Memory B cell (primary cell): ENCODE measurements at places on chromosomes 16 and 17.

- peaks cover 31% of the 10 kb centered on the region for H3K27me3 ChIP-seq
- no peak for DNase-seq
- peaks cover 1% of the 10 kb centered on the region for H3K36me3 ChIP-seq
- H3K27ac ChIP-seq = no peak overlapping the region
Measured at GRCh38 chr17:29007456-29007855, 1.6 kb upstream of the SEZ6 start.

DNA sequence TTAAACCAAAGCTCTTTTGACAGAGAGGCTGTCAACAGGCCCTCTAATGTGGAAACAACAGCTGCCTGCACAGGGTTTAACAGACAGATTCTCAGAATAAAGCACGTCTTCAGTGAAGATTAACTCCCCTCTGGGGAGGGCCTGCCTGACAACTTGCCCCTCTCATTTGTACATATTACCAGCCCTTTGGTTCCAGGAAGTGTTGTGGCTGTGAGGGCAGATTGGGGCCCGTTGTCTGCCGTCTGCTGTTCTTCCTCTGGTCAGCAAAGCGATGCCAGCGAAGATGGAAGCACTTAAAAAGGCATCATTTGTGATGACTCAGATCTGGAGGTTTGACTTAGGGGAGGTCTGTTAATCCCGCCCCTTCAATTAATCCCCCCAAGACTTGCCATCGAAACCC is 177.0 kb upstream of the IRX6 start:
- no peaks in the 10 kb centered on the region for H3K27me3 ChIP-seq
- no peaks in the 10 kb centered on the region for H3K36me3 ChIP-seq
- no peaks in the 10 kb centered on the region for H3K4me1 ChIP-seq
- no peak overlapping the region for H3K27ac ChIP-seq
- DNase-seq = no peak

GRCh38 chr17:61514491-61514890 is 62.3 kb downstream of the TBX4 start:
- no peak overlapping the region for H3K4me3 ChIP-seq
- no peak for DNase-seq
- no peaks in the 10 kb centered on the region for H3K4me1 ChIP-seq
- H3K27me3 ChIP-seq = peaks cover 5% of the 10 kb centered on the region
- H3K27ac ChIP-seq = no peak overlapping the region
- no peaks in the 10 kb centered on the region for H3K36me3 ChIP-seq

DNA sequence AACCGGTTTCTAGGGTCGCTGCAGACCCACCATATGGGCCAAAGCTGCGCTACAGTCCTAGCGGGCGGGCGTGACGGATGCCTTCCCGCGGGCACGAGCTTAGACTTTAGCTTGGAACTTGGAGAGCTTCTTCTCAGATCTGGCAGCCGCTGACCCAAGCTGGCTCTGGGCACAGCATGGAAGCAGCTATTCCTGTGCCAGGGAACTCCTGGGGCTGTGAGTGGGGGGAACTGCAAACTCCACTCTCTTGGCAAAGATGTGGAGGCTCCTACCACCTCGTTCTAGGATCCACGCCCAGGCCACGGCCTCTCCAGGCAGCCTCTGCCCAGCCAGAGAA is 8.8 kb downstream of the FAAP100 start:
- H3K4me3 ChIP-seq = no peak overlapping the region
- H3K27me3 ChIP-seq = no peaks in the 10 kb centered on the region
- H3K36me3 ChIP-seq = peaks cover 14% of the 10 kb centered on the region

- peaks cover 47% of the 10 kb centered on the region for H3K4me1 ChIP-seq
- H3K27ac ChIP-seq = peak overlapping the region; percentile 72
- no peak for DNase-seq
- H3K36me3 ChIP-seq = peaks cover 7% of the 10 kb centered on the region
Measured at GRCh38 chr17:45408611-45409421, 23.9 kb downstream of the ARHGAP27 start.

DNA sequence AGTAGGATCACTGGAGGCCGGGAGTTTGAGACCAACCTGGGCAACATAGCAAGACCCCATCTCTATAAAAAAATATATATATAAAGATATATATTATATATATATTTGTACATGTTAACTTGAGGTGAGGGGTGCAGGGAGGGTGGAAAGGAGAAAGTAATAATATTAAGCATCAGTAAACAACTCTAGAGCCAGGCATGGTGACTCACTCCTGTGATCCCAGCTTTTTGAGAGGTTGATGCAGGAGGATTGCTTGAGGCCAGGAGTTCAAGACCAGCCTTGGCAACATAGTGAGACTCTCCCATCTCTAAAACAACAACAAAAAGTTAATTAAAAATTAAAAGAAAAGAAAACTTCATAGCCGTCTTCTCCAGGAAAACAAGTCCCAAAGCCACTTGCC is 61.7 kb upstream of the SMURF2 start:
- H3K4me1 ChIP-seq = no peaks in the 10 kb centered on the region
- H3K27me3 ChIP-seq = peaks cover 1% of the 10 kb centered on the region
- no peak overlapping the region for H3K27ac ChIP-seq

- peaks cover under 1% of the 10 kb centered on the region for H3K36me3 ChIP-seq
- DNase-seq = no peak
- H3K27ac ChIP-seq = no peak overlapping the region
- peak overlapping the region; percentile 83 for H3K4me3 ChIP-seq
- H3K4me1 ChIP-seq = peaks cover 22% of the 10 kb centered on the region
Measured at GRCh38 chr17:47231334-47231733, 22.2 kb downstream of the MYL4 start.

- H3K4me1 ChIP-seq = no peaks in the 10 kb centered on the region
- no peak overlapping the region for H3K27ac ChIP-seq
- H3K27me3 ChIP-seq = peaks cover 8% of the 10 kb centered on the region
- H3K4me3 ChIP-seq = no peak overlapping the region
Measured at GRCh38 chr17:14815079-14815478, 450.0 kb downstream of the PMP22 start.

DNA sequence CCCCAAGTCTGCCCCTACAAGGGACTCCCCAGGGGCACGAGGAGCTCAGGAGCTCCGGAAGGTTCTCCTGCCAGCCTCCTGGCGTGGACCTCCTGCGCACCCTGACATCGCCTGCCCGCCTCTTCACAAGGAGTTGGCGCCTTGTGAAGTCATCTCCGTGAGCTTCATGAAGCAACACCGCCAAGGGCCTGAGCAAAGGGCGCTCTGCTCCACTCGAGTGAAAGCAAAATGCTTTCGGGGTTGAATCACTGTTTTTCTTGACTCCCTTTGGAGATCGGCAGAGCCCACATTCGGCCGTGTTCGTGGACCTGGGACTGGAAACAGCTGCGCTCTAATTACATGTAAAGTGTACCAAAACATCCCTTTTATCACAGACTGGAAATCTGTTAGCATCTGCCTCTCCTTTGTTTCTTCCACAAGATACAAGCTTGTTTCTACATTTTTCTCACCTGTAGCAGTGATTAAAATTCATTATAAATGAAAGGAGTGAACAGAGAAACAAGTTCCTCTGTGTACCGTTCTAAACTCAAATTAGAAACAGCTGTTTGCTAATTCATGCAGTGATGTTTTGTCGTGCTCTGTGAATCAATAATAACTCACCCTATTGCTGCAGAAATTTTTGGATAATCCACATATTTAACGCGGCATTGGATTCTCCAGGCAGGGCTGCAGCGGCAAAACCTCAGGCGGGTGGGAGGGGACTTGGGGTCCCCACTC is 203.3 kb downstream of the ZNF423 start:
- no peak overlapping the region for H3K27ac ChIP-seq
- no peak overlapping the region for H3K4me3 ChIP-seq
- no peak for DNase-seq
- H3K27me3 ChIP-seq = no peaks in the 10 kb centered on the region
- H3K4me1 ChIP-seq = no peaks in the 10 kb centered on the region

GRCh38 chr16:81715358-81716196 is 63.5 kb upstream of the PLCG2 start:
- no peaks in the 10 kb centered on the region for H3K36me3 ChIP-seq
- H3K27me3 ChIP-seq = no peaks in the 10 kb centered on the region
- H3K4me3 ChIP-seq = peak overlapping the region; percentile 87
- H3K4me1 ChIP-seq = peaks cover 48% of the 10 kb centered on the region
- H3K27ac ChIP-seq = peak overlapping the region; percentile 99

DNA sequence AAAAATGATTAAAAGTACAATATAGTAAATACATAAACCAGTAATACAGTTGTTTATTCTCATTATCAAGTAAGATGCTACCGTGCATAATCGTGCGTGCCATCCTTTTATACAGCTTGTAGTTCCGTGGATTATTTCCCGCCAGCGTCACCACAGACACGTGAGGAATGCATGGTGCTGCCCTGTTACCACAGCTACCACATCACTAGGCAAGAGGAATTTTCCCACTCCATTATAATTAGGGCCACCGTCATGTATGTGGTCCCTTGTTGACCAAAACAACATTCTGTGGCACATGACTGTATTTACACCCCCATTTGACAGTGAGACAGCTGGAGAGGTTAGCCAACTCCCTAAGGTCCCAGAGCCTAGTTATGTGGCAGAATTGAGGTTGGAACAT is 30.5 kb upstream of the LGALS9 start:
- no peak overlapping the region for H3K4me3 ChIP-seq
- no peaks in the 10 kb centered on the region for H3K27me3 ChIP-seq
- H3K4me1 ChIP-seq = peaks cover 2% of the 10 kb centered on the region
- peaks cover 3% of the 10 kb centered on the region for H3K36me3 ChIP-seq
- DNase-seq = no peak

DNA sequence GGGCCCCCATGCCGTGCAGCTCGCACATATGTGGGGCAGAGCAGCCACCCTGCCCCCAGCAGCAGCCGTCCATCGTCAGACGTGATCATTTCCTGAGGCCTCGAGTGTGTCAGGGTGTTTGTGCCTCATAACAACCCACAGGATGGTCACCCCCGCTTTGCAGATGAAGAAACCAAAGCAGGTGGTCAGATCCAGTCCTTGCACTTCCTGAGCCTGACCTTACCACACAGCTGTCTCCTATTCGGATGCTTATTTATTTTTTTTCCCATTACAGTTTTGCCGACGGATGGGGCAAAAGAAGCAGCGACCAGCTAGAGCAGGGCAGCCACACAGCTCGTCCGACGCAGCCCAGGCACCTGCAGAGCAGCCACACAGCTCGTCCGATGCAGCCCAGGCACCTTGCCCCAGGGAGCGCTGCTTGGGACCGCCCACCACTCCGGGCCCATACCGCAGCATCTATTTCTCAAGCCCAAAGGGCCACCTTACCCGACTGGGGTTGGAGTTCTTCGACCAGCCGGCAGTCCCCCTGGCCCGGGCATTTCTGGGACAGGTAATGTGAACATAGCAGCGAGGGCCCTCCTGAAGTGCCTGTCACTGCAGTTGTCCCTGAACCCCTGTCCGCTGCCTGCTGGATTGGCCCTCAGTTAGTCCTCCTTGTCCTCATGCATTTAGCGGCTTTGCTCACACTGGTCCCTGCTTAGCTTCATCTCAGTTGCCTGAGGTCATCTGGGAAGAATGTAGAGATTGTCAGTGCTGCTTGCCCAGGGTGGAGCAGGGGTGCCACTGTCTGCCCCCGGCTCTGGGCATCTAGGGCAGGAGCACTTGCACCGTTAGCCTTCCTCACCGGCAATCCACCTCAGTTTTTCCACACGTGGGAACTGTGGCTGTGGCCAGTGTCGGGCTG is 1.4 kb downstream of the MPG start:
- peaks cover 29% of the 10 kb centered on the region for H3K4me1 ChIP-seq
- H3K27ac ChIP-seq = no peak overlapping the region
- H3K36me3 ChIP-seq = peaks cover 11% of the 10 kb centered on the region
- peak overlapping the region; percentile 89 for H3K4me3 ChIP-seq
- no peak for DNase-seq
- peaks cover 1% of the 10 kb centered on the region for H3K27me3 ChIP-seq

- no peak for DNase-seq
- H3K36me3 ChIP-seq = no peaks in the 10 kb centered on the region
- H3K4me3 ChIP-seq = no peak overlapping the region
- H3K27me3 ChIP-seq = no peaks in the 10 kb centered on the region
- H3K27ac ChIP-seq = no peak overlapping the region
- no peaks in the 10 kb centered on the region for H3K4me1 ChIP-seq
Measured at GRCh38 chr17:70059071-70059470, 16.0 kb upstream of the KCNJ16 start.

GRCh38 chr16:24318680-24319079 is 62.5 kb downstream of the CACNG3 start:
- DNase-seq = no peak
- no peaks in the 10 kb centered on the region for H3K4me1 ChIP-seq
- H3K36me3 ChIP-seq = no peaks in the 10 kb centered on the region
- H3K27me3 ChIP-seq = peaks cover 10% of the 10 kb centered on the region

DNA sequence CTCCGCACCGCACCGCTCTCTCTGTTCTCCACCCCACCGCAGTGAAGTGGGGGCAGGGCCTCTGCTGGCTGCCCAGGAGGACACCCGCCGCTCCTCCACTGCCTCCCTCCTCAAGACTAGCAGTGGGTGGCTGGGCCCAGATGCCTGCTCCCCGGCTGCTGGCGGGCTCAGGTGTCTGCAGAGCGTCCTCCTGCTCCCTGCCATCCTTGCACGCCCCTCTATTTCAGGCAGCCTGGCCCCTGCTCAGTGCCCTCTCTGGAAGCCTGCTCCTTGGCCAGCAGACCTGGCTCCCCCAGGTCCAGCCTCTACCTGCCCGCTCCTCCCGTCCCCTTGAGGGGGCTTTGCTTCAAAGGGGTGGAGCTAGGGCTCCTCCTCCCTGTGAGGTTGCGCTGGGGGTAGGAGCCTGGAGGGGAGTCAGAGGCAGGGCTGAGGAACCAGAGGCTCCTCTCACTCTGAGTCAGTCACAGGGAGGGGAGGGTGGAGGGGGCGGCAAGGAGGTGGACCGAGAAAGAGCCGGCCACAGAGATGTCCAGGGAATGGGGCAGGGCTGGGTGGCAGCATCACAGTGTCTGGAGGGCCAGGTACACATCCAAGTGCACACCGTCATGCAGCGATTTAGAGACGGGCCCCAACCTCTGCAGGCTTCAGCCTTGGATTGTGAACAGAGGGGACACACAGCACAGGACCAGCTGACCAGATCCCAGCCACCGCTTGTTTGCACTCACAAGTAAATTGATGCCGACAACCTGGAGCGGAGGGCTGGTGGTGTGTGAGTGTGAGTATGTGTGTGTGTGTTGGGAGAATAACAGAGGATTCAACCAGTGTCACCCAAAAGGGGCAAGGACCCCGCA is 9.8 kb upstream of the TMEM92 start:
- H3K27me3 ChIP-seq = peaks cover 32% of the 10 kb centered on the region
- H3K4me3 ChIP-seq = no peak overlapping the region
- no peak for DNase-seq
- no peak overlapping the region for H3K27ac ChIP-seq
- H3K36me3 ChIP-seq = no peaks in the 10 kb centered on the region

DNA sequence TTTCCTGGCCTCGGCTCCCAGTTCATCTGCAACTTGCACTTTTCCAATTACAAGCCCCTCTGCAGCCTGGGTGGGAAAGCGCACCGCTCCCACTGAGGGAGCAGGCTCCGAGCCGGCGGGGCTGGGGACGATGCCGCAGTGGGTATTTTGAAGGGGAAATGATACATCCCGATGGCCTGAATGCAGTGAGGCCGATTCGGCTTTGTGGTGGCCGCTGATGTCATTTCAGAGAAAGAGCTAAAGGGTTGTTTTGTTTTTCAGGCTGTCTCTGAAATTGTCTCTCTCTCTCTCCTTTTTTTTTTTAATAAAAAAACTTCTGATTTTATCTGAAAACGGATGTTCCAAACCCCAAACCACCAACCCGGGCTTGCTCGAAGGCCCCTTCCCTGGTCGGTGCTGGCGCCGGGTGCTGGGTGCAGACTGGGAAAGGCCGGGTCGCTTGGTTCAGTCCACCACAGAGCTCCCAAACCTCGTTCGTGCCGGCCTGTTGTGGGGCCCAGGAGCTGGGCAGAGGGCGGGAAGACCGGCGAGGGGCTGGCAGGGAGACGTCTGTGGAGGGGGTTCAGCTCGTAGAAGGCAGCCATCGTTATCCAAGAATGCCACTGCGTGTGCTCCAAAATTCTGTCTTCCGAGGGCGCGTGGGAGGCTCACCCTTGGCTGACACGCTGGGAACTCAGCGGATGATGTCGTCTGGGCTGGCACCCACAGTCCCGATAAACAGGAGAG is 102.8 kb downstream of the FOXL1 start:
- H3K27ac ChIP-seq = no peak overlapping the region
- H3K4me3 ChIP-seq = no peak overlapping the region
- no peak for DNase-seq
- H3K27me3 ChIP-seq = peaks cover 13% of the 10 kb centered on the region
- peaks cover 9% of the 10 kb centered on the region for H3K4me1 ChIP-seq
- H3K36me3 ChIP-seq = peaks cover 6% of the 10 kb centered on the region
